Activated CD8-positive, alpha-beta memory T cell treated with anti-CD3 and anti-CD28 coated beads for 1 hour (primary cell): ENCODE measurements at places on chromosomes 4 and X.

GRCh38 chrX:63747331-63747730, 37.7 kb downstream of the ARHGEF9 start:
- DNase-seq: no peak

DNA sequence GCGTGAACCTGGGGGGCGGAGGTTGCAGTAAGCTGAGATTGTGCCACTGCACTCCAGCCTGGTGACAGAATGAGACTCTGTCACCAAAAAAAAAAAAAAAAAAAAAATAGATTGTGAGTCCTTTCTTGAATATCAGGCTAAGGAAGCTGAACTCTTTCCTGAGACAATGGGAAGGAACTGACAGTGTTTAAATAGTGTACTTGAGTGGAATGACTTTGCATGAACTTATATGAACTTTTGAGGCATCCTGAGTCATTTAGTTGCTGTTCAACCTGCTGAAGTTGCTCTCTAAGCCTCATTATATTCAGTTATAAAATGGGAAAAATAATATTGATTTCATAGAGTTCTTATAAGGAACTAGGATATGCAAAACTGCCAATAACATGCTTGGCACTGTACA, 79.3 kb upstream of the LIMCH1 start:
- DNase-seq: no peak

DNA sequence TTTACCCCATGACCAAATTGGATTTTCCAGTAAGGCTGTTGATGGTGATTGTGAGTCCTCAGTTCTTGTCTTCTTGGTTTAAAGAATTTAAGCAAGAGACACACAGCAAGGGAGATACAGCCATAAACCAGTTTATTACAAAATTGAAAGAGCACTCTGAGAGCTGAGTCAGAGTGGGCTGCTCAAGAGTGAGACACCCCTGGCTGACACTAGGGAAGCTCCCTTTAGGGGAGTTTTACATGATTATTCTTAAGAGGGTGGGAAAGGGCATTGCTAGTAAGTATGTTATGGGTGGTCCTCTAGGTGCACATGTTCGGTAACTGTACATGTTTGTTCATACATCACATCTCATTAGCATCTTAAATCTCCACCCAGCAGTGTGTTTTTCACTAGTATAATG, 18.8 kb upstream of the ZNF81 start:
- DNase-seq: no peak

GRCh38 chr4:55406545-55406944, 10.8 kb downstream of the TMEM165 start:
- no peak for DNase-seq

GRCh38 chr4:5843573-5844530, 49.0 kb downstream of the CRMP1 start:
- DNase-seq: no peak
